ENCODE measurements at places on chromosomes 2 and 18.

- DNase-seq = no peak
Observed at GRCh38 chr2:11702946-11703345, 33.0 kb upstream of the NTSR2 start.

- DNase-seq = no peak
Observed at GRCh38 chr2:17318013-17318412, 200.2 kb downstream of the RAD51AP2 start.

GRCh38 chr2:85707304-85707703, 13.1 kb downstream of the GNLY start:
- DNase-seq = peak; percentile 88

- no peak for DNase-seq
Observed at GRCh38 chr2:48514348-48515003, 15.5 kb upstream of the STON1 start.

DNA sequence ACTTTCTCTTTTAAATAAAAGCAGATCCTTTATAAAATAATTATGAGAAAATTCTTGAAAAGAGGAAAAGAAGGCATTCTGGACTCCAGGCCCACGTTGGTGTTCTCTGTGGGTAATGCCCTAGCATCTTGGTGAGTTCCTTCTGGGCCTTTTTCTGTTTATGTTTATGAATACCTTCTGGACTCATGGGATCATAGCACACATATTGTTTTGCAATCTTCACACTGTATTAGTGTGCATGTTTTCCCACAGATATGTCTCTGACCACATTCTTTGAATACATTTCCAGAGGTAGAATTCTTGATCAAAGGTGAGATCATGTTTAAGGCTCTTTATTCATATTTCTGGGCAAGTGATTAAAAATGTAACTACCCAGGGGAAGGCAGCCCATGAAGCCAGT, 15.9 kb downstream of the GLI2 start:
- no peak for DNase-seq

DNA sequence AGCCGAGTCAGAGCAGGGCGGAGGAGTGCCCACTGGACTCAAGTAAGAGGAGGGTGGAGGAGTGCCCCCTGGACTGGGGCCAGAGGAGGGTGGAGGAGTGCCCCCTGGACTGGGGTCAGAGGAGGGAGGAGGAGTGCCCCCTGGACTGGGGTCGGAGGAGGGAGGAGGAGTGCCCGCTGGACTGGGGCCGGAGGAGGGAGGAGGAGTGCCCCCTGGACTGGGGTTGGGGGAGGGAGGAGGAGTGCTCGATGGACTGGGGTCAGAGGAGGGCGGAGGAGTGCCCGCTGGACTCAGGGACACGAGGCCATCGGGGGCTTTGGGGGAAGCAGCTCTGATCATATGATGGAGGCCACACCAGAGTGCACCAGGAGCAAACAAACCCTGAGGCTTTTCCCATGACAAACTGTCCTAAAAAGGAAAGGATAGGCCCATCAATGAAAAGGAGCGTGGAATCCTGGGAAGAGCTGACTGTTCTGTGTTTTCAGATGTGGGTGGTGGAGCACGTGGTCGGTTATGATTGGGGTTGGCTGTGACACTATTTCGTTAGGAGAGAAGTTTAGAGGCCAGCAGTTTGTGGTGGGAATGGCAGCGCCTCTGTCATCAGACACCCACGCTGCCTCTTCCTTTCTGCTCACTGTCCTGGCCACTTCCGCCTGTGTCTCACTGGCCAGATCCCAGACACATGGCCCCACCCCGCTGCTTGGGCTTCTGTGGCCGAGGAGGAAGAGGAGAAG, 24.5 kb upstream of the HPCAL1 start:
- peak; percentile 95 for DNase-seq

GRCh38 chr2:11187083-11187619, 31.9 kb downstream of the SLC66A3 start:
- peak; percentile 45 for DNase-seq

GRCh38 chr2:170180031-170180566, 2.2 kb downstream of the MYO3B start:
- DNase-seq = no peak

DNA sequence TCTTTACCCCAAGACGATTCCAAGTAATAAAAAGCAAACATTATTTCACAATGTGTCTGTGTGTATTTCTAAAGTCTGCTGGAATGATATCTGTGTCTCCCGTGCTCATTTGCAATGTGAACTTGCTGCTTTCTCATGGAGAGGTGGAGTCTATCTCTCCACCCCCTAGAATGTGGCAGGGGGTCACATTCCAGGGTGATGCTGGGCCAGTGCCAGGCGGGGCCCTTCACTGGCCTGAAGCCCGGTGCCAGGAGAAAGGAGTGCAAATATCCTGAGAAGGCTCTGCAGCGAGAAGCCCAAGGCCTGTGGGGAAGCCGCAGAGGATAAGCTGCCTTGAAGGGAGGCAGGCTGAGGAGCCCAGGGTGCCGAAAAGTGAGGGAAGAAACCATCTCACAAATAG, 26.8 kb upstream of the LDLRAD4 start:
- DNase-seq = no peak

GRCh38 chr2:128668946-128669345, 350.3 kb upstream of the HS6ST1 start:
- no peak for DNase-seq

GRCh38 chr2:79980116-79980515, 324.4 kb downstream of the LRRTM1 start:
- DNase-seq = no peak

DNA sequence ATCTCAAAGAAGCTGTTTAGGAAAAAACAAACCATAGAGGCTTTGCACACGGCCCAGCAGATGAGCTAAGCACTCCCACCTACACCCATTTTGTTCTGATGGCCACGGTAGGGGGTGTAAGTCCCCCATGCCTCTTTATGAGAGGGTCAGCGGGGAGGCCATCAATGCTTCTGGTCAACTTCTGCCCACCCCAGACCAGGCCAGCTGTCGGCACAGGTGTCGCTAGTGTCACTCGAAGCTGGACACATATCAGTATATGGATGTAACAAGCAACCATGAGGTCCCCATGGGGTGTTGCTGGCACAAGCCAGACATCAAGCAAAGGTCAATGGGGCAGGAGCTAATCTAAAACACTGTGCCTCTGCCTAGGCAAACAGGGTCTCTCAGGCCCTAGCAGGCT, 23.7 kb upstream of the SLC35F6 start:
- no peak for DNase-seq

Data from CD14-positive monocyte (primary cell).